H9 (cell line): ENCODE measurements at places on chromosomes 6 and 20. TPM values are rescaled to one million over a fixed set of nuclear protein-coding genes. Genes with fewer than 3 reads are reported as not detected.

DNA sequence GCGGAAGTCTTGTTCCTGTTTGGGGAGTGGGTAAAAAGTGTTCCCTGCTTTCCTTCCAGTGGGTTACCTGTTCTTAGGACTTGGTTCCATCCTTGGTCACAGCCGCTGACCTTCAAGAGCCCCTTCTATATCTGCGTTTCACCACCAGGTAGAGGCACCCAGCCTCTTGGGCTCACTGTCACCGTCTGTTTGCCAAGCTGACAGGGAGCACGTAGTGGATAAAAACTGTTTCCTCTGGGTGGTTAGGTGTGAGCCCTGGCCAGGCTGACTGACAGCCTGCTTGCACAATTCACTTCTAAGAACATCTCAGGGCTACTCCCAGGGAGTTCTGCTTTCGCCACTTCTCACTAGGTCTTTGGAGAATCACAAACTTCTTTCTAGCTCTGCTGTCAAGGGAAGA is 1.8 kb upstream of the JPH2 start:
- no peaks in the 10 kb centered on the region for H3K27me3 ChIP-seq
- H3K4me3 ChIP-seq: no peak overlapping the region
- H3K27ac ChIP-seq: no peak overlapping the region
- no peak for DNase-seq
- H3K4me1 ChIP-seq: no peaks in the 10 kb centered on the region

GRCh38 chr6:119902681-119903080 is 553.1 kb upstream of the MAN1A1 start:
- H3K36me3 ChIP-seq: 0 out of 2 replicates have a peak, but pooled peaks cover 3% of the 10 kb centered on the region
- H3K4me3 ChIP-seq: no peak overlapping the region
- no peak for DNase-seq
- H3K27me3 ChIP-seq: no peaks in the 10 kb centered on the region

- no peak for DNase-seq
- H3K27me3 ChIP-seq: peaks cover 9% of the 10 kb centered on the region; the same call in 1 of the 2 replicates
- peaks cover 5% of the 10 kb centered on the region; the same call in 2 of the 3 replicates for H3K36me3 ChIP-seq
Observed at GRCh38 chr6:10962673-10963072, 75.8 kb downstream of the SYCP2L start.

- no peaks in the 10 kb centered on the region for H3K27me3 ChIP-seq
- H3K4me1 ChIP-seq: peaks cover 9% of the 10 kb centered on the region; the same call in 1 of the 2 replicates
- no peak overlapping the region for H3K27ac ChIP-seq
- peak; percentile 36 for DNase-seq
Observed at GRCh38 chr6:19736066-19736465, 101.1 kb upstream of the ID4 start.

GRCh38 chr20:49029203-49029602 is 16.9 kb upstream of the CSE1L start:
- H3K27me3 ChIP-seq: no peaks in the 10 kb centered on the region

DNA sequence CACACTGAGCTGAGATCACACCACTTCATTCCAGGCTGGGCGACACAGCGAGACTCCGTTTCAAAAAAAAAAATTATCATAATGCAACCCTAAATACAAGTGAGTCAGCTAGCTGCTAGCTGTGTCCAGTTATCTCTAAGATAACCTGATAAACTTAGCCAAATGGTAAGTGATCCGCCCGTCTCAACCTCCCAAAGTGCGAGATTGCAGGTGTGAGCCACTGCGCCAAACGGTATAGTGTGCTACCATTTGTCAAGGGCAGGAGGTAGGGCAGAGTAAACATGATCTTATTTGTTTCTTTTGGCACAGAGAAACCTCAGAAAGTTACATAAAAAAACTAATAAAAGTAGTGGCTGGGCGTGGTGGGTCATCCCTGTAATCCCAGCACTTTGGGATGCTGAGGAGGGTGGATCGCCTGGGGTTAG is 4.7 kb upstream of the C6orf132 start:
- H3K36me3 ChIP-seq: peaks cover 5% of the 10 kb centered on the region
- H3K4me1 ChIP-seq: no peaks in the 10 kb centered on the region; the same call in 1 of the 2 replicates
- DNase-seq: no peak
- no peak overlapping the region for H3K27ac ChIP-seq

DNA sequence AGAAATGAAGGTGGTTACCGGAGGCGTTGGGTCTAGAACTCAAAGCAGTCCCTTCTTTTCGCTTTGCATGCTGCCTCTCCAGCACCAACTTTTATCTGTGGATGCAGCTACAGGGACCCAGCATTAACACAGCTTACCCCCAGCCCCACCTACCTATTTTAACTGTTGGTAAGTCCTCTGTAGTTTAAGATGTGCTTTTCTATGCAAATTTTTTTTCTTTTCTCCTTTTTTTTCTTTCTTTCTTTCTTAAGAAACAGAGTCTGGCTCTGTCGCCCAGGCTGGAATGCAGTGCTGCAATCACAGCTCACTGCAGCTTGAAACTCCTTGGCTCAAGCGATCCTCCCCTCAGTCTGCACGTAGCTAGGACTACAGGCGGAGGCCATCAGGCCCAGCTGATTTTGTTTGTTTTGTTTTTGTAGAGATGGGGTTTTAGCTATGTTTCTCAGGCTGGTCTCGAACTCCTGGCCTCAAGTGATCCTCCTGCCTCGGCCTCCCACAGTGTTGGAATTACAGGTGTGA is 6.5 kb upstream of the USP45 start:
- peak; percentile 41 for DNase-seq
- H3K27ac ChIP-seq: peak overlapping the region; percentile 59
- H3K36me3 ChIP-seq: no peaks in the 10 kb centered on the region; the same call in 1 of the 2 replicates
- no peaks in the 10 kb centered on the region for H3K27me3 ChIP-seq
- H3K4me1 ChIP-seq: no peaks in the 10 kb centered on the region
- H3K4me3 ChIP-seq: peak overlapping the region; percentile 99

GRCh38 chr20:48448666-48449600 is 378.9 kb downstream of the PREX1 start:
- no peak overlapping the region for H3K27ac ChIP-seq
- H3K27me3 ChIP-seq: no peaks in the 10 kb centered on the region
- no peaks in the 10 kb centered on the region for H3K4me1 ChIP-seq
- no peak for DNase-seq

DNA sequence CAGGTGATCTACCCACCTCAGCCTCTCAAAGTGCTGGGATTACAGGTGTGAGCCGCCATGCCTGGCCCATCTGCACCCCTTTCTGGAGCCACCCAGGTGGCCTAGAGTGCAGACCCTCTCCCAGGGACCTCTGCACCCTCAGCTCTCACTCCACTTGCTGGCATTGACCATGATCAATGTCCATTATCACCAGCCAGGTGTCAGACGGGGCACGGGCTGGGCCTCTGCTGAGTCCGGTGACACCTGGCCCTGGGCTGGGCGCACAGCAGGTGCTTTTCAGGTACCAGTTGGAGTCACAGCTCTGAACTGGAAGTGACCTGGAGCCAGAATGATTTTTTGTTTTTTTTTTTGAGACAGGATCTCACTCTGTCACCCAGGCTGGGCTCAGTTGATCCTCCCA is 91.8 kb upstream of the PMEPA1 start:
- no peak overlapping the region for H3K4me3 ChIP-seq
- no peak for DNase-seq
- H3K4me1 ChIP-seq: no peaks in the 10 kb centered on the region
- no peaks in the 10 kb centered on the region for H3K36me3 ChIP-seq
- H3K27me3 ChIP-seq: no peaks in the 10 kb centered on the region

- H3K4me3 ChIP-seq: no peak overlapping the region
- DNase-seq: no peak
- no peak overlapping the region for H3K27ac ChIP-seq
- no peaks in the 10 kb centered on the region for H3K27me3 ChIP-seq
- H3K36me3 ChIP-seq: no peaks in the 10 kb centered on the region
Observed at GRCh38 chr6:169738976-169739529, 12.3 kb downstream of the DYNLT2 start.

The TCP11 gene
- not detected in 2 replicates for total RNA-seq

The TRAM2 gene
- 20.5 and 21.2 TPM in 2 replicates for total RNA-seq

The SIRPA gene
- total RNA-seq: 5.8 and 6.0 TPM in 2 replicates

The LY6G6F gene
- not detected in 2 replicates for total RNA-seq

The FAM209B gene
- 0.33 and 0.92 TPM in 2 replicates for total RNA-seq

The PANK2 gene
- 61.0 and 65.4 TPM in 2 replicates for total RNA-seq

The CNR1 gene
- 0.55 and 0.72 TPM in 2 replicates for total RNA-seq

The MYH7B gene
- 0.22 and 0.42 TPM in 2 replicates for total RNA-seq

The KCNB1 gene
- total RNA-seq: 0.42 and 0.68 TPM in 2 replicates

The UBE2C gene
- 254 and 268 TPM in 2 replicates for total RNA-seq

The ESF1 gene
- 35.4 and 36.9 TPM in 2 replicates for total RNA-seq
